Kidney capillary endothelial cell (primary cell): ENCODE measurements at places on chromosomes 16 and 17.

DNA sequence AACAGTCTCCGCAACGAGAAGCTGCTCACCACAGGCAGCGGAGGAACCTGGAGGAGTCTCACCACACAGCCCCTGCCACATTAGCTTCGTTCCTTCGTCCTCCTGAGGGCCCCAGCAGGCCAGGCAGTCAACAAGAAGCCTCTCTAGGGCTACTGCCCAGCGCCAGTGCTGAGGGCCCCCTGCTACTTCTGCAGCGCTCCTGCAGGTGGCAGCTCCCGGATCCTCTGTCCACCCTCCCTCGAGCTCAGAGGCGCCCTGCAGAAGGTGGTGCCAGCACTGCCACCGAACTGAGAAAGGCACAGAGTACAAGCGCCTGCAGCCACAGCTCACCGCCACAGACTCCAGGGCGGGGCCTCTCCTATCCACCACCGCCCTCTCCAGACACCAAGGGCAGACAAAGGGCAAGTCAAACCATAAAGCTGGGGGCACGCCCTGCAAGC lies 27.3 kb downstream of the KDM8 start:
- DNase-seq: no peak

GRCh38 chr17:16129441-16130205 lies 85.7 kb downstream of the NCOR1 start:
- DNase-seq: no peak

DNA sequence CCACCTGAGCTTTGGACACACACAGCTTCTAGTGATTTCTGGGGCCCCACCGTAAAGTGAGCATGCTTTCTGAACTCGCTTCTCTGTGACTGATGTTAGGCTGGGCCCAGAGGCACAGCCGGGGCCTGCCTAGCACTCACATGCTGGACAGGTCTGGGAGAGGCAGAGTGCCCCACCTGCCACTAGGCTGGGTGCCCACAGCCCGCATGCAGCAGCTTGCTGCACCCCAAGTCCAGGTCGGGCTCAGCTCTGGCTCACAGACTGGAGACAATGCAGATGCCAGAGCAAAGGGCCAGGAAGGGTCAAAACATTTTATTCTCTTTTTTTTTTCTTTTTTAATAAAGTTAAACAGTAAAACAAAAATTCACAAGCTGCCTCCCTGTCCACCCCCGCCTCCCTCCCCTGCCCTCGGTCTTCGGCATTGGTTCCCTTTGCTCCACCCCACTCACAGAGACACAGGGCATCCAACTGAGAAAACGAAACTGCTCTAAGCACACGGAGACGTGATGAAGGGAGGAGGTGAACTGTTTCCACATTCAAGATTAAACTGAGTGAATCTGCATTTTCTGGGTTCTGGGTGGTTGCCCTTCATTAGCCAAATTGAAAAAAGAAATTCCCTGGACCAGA lies 9.7 kb downstream of the CNP start:
- no peak for DNase-seq

DNA sequence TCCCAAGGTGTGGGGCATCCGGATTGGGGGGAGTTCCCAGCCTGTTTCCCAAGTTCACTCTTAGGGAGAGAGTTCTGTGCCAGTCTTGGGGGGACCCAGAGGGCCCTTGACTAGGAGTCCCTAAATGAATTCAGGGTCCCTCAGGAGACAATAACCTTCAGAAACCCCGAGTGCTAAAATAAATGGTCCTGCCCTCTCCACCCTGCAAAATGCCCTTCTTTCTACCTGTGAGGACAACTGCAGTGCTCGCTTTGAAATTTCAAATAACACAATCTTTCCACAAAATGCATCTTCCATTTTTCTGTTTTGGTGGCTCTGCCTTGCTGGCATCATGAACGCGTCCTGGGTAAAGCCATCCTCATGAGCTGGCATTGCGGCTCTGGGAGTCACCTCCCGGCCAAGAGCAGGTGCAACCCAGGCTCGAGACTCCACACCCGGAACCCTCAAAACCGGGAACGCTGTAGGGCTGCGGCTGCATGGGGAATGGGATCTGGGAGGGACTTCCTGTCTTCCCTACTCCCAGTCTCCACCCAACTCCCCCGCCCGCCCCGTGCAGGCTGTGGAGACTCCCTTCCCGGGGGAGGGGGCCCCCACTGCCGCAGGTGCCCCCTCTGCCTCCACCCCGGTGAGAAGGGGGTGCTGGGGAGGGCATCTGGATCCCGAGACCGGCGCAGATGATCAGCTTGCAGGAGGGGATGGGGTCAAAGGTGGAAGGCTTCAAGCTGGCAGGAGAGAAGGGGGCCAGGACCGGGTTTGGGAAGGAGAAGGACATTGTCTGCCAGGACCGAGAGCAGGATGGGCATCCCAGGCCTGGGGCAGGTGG lies at the start of gene ZNF205:
ZNF205 (plus strand) TSS at position 529 of the 823 bp plus-strand sequence. CDS start 845 bp downstream, outside the sequence.
- peak; percentile 64 for DNase-seq

GRCh38 chr17:69607162-69607834 lies 192.8 kb downstream of the MAP2K6 start:
- peak; percentile 83 for DNase-seq

DNA sequence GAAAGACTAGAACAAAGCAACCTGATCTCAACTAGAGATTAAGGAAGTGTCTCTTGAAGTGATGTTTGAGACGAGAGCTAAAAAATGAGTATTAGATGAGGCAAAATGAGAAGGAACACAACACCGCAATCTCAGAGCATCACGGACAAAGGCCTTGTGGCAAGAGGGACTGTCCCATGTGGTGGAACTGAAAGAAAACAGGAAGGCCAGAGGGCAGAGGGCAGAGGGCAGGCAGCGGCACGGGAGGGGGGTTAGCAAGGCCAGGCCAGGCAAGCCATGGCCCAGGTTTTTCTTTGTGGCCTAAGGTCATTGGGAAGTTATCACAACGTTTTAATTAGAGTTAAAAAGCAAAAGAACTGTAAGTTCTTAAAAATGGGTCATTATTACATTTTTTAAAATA lies 22.5 kb downstream of the RPA1 start:
- DNase-seq: no peak

DNA sequence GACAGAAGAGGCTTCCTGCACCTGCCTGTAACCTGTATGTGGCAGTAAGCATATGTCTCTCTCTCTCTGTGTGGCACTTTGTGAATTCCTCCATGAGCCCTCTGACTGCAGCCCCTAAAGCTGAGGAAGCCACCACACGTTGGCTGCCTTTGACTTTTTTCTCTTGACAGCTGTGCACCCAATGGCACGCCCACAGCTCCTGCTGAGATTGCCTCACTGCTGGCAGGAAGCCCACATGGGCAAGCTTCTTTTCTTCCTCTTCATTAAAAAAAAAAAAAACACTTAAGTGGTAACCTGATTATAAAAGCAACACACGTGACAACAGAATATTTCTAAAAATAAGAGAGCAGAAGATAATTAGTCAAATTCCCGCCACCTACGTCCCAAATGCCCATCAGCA lies 34.0 kb upstream of the PIRT start:
- no peak for DNase-seq

GRCh38 chr16:50371936-50372595 lies 3.3 kb upstream of the BRD7 start:
- no peak for DNase-seq

GRCh38 chr16:12626411-12626810 lies 177.3 kb downstream of the CPPED1 start:
- DNase-seq: no peak

DNA sequence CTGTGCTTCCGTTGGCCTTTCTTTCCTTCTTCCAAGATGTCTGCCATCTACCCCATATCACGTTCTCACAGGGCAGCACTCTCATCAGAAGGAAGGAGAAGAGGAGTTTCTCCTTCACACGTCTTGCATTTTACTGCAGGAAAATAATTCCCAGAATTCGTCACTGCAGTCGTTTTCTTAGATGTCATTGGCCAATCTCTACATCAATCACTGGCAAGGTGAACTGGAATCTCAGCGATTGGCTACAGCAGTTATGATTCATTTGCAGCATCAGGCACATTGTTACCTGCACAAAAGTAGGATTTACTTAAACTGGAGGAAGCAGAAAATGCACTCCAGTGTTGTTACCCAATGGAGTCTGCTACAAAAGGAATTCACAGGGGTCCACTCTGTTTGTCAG lies 277.2 kb upstream of the RBFOX1 start:
- no peak for DNase-seq

DNA sequence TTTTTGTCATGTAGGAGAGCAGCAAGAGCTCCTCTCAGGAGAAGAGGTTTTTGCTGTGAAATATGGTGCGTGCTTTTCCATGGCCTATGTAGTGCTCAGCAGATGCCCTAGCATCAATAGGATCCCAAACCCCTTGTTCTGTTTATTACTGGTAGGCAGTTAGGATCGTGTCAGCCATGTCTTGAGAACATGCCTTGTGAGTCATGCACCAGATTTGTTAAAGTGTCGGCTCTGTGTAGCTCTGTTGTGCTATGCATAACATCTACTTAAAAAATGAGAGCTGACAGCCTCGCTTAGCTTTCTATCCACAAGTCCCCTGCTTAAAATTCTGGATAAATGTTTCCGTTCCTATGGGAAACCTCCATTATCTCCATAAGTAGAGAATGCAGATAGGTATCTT lies 4.4 kb upstream of the EIF4A3 start:
- DNase-seq: no peak

- DNase-seq: no peak
Measured at GRCh38 chr17:74369221-74369620, 1.9 kb downstream of the GPR142 start.

- no peak for DNase-seq
Measured at GRCh38 chr17:15981208-15981607, 18.3 kb downstream of the ZSWIM7 start.

GRCh38 chr16:80233097-80233835 lies 307.5 kb upstream of the DYNLRB2 start:
- DNase-seq: no peak

DNA sequence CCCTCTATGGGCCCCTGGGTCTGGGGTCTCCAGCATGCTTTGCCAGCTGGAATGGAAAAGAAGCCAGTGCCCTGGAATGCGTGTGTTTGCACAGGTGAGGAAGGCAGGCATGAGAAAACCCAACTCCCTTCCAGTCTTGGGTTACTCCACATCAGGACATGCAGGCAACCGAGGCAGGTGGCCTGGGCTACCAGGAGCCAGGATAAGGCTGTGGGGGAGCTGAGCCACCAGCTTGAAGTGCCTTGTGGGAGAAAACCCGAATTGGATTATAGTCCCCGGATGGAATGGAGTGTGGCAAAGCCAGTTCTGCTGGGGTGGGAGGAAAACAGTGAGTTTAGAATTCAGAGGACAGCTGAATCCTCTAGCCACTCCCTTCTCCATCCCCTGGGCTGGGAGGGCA lies 7.2 kb downstream of the SRCIN1 start:
- no peak for DNase-seq

- DNase-seq: peak; percentile 91
Measured at GRCh38 chr17:67441052-67441895, 64.2 kb downstream of the PITPNC1 start.

DNA sequence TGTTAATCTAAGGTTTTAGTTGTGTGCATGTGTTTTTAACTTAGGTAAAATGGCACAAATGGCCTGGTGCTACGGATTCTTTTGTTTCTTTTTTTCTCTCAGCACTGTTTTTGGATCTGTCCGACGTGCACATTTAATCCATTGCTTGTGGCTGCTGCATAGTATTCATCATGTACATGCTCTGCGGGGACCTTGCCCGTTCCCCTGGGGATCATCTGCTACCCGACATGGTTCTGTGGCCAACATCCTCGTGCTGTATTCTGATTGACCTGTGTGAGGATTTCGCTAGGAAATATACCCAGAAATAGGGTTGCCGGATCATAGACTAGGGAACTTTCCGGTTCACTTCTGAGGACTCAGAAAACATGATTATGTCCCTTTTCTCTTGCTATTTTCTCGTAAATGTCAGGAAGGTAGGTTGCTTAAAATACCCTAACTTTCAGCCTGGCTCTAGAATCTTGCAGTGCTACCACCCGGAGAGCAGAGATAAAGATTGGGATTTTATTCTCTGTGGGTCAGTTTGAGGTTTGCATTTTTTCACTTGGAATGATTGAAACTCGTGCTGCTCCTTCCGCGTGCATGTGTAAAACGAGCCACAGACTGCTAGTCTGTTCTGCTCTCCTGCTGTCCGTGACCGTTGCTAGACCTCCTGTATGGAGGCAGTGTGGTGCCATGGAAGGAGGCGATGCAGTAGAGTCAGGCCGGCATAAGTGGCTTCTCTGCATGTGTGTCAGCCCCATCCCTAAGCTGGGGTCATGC lies 42.9 kb downstream of the LDHD start:
- no peak for DNase-seq

GRCh38 chr17:75081611-75082540 lies 5.9 kb upstream of the SLC16A5 start:
- no peak for DNase-seq

- DNase-seq: no peak
Measured at GRCh38 chr17:60926466-60927183, 249.0 kb downstream of the BCAS3 start.

- DNase-seq: no peak
Measured at GRCh38 chr16:85991856-85992255, 92.9 kb downstream of the IRF8 start.

DNA sequence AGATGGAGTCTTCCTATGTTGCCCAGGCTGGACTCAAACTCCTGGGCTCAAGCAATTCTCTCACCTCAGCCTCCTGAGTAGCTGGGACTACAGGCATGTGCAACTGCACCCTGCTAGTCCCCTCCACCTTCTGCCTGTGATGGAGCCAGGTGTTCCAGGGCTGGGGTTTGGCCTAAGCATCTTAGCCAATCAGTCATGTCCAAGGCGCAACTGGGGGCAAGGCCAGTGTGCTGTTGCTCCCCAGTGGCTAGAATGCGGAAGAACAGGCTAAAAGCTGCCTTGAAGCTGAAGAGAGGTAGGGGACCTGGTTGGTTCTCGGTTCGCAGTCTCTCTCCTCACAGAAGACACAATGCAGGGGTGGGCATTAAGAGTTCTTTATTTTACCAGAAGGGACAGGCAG lies 18.6 kb downstream of the FLOT2 start:
- DNase-seq: no peak

DNA sequence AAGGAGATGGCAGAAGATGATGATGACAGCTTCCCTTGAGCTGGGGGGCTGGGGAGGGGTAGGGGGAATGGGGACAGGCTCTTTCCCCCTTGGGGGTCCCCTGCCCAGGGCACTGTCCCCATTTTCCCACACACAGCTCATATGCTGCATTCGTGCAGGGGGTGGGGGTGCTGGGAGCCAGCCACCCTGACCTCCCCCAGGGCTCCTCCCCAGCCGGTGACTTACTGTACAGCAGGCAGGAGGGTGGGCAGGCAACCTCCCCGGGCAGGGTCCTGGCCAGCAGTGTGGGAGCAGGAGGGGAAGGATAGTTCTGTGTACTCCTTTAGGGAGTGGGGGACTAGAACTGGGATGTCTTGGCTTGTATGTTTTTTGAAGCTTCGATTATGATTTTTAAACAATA lies 16.9 kb downstream of the PSMD3 start:
- DNase-seq: no peak

GRCh38 chr17:11980813-11981212 lies 16.5 kb downstream of the ZNF18 start:
- DNase-seq: no peak

- no peak for DNase-seq
Measured at GRCh38 chr17:12580640-12581039, 85.0 kb upstream of the MYOCD start.
